Diencephalon (tissue), 1 donor: ENCODE measurements at places on chromosomes 6 and 20. TPM values are rescaled to one million over a fixed set of nuclear protein-coding genes. Genes with fewer than 3 reads are reported as not detected.

PRRC2A gene
- 48.0 TPM for total RNA-seq

CTAGE9 gene
- not detected for total RNA-seq

CDS2 gene
- 104 TPM for total RNA-seq

PPIL6 gene
- total RNA-seq, result 32.5 TPM

CST5 gene
- not detected for total RNA-seq

CCN2 gene
- 5.5 TPM for total RNA-seq
